ENCODE measurements at places on chromosomes 16 and 17.
A peak's percentile ranks its signal among the peaks of the same experiment; 100 is the strongest.

- DNase-seq: peak; percentile 77
Observed at GRCh38 chr17:751269-752001, 629 bp downstream of the GEMIN4 start.

GRCh38 chr16:51231702-51232101 lies 80.6 kb upstream of the SALL1 start:
- no peak for DNase-seq

DNA sequence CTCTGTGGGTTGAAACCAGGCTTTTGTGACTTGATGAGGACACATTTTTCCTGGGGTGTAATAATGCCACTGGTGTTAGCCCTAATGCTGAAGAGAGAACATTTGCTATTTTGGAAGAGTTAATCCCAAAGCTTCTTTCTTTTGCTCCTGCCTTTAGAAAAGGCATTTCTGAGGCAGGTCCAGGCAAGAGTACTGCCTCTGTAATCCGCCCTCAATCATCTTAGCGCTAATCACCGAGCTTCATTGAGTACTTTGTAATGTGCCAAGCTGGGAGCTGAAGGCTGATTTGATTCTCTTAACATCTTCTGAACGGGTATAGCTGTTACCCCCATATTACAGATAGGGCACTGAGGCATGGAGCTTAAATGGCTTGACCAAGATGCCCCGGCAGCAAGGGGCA lies 60.3 kb downstream of the AKAP1 start:
- DNase-seq: no peak

DNA sequence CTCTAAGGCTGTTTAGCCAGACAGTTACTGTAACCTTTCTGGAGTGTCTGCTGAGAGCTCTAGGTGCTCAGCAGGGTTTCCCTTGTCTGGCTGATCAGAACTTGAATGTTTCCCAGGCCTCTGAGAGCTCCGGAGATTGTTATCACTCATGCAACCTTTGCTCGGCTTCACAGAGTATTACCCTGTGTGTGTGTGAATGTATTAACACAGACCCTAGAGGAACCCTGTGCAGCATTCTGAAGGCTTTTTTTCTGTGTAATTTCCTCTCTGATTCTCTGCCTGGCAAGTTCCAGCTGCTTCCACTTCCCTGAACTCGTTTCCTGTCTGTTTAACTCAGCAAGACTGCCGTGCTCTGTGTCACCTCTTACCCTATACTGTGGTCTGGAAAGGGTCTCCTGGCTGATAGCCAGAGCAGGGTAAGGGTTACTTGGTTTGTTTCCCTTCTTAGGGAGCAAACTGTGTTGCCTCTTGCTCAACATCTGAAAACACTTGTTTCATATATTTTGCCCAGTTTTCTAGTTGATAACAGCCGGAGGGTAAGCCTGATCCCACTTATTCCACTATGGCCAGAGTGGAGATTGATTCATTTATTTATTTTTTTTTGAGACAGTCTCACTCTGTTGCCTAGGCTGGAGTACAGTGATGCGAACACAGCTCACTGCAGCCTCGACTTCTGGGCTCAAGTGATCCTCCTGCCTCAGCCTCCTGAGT lies 21.7 kb downstream of the PRMT7 start:
- DNase-seq: peak; percentile 77

GRCh38 chr17:1197379-1197778 lies 17.6 kb upstream of the ABR start:
- DNase-seq: no peak

GRCh38 chr17:33055746-33056145 lies 64.1 kb downstream of the SPACA3 start:
- no peak for DNase-seq

DNA sequence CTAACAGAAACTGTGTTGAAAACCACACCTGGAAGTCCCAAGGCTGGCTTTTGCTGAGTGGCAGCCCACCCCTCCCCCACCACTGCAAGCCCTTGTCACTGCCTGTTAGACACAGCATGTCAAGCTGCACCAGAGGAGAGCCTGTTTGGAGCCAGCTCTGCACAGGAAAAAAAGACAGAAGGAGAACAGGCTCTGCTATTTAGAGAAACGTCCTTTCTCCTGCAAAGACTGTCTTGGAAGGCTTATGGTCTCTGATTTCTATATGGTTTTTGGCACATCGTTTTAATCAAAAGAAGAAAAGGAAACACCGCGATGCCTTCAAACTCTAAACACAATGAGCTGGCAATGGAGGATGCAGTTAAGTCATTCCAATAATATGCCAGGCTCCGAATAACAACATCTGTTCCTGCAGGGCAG lies 275.5 kb downstream of the MAP2K4 start:
- DNase-seq: no peak

- no peak for DNase-seq
Observed at GRCh38 chr17:75110234-75110937, 617 bp downstream of the ARMC7 start.

GRCh38 chr17:66304304-66305174 lies 2.1 kb downstream of the PRKCA start:
- peak; percentile 63 for DNase-seq

DNA sequence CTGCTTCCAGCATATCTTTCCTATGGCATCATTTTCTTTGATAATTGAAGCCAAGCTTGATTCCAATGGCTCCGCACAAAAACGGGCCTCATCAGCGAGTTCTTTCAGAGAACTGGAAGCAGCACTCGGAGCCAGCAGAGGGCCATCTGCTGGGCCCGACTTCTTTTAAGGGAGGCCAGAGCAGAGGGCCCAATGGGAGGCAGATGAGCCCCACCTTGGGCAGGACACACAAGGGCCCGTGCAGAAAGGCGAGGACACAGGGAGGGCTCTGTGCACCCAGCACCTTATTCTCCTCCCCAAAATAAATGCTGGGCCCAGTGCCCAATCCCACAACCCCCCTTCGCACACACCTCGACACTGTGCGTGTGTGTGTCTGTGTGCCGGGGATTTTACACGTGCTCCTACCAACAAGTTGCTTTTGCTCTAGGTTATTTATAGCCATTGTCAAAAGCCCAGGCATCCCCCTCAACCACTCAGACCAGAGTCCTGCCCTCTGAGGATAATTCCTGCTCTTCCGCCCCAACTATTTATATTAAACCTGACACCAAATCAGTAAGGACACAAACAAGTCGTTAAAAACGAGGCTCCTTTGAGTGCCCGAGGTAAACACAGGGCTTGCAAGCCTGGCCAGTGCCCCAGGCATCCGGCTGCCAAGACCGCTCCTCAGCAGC lies 6.8 kb downstream of the AXIN2 start:
- no peak for DNase-seq

DNA sequence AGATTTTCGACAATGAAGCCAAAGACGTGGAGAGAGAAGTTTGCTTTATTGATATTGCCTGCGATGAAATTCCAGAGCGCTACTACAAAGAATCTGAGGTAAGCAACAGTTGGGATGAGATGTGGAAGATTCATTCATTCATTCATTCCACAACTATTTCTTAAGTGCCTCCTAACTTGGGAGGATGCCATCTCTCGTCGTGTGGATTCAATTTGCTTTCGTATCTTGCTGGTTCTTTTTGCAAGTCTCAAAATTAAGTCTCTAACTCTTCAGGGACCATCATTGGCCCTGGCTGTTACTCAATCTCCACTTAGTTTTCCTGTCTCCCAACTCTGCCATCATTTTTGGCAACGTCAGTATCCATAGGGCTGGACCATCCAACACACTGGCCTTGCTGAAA lies 85.6 kb upstream of the NOL11 start:
- no peak for DNase-seq

GRCh38 chr16:86089991-86090390 lies 191.0 kb downstream of the IRF8 start:
- DNase-seq: peak; percentile 10

- no peak for DNase-seq
Observed at GRCh38 chr16:85194307-85195270, 82.3 kb upstream of the CIBAR2 start.

DNA sequence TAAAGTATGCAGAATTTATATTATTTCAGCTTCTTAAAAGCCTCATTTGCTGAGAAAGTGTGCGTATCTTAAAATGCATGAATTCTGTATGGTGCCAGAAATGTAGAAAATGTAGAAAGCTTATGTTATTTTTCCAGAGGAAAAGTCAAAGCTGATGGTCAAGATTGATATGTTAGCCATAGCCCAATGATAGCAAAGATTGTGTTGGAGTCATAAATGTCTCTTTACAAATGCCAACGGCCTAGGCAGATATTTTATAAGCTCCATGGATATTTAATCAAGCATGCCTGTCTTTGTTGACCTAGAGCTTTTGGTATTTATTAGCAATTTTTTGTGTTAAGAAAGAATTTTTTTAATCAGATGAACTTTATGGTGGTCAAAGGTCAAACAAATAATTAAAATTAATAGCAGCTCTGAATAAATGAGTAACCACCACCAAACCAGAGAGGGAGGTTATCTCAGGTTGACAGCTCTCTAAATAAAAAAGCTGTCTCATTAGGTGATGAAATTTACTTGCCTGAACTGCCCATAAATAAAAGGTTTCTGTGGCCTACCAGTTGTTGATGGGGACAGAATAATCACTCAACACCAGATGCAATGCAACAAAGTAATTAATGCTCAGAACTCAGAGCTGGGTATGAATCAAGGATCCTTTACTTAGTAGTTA lies 28.5 kb downstream of the CLEC3A start:
- DNase-seq: no peak

DNA sequence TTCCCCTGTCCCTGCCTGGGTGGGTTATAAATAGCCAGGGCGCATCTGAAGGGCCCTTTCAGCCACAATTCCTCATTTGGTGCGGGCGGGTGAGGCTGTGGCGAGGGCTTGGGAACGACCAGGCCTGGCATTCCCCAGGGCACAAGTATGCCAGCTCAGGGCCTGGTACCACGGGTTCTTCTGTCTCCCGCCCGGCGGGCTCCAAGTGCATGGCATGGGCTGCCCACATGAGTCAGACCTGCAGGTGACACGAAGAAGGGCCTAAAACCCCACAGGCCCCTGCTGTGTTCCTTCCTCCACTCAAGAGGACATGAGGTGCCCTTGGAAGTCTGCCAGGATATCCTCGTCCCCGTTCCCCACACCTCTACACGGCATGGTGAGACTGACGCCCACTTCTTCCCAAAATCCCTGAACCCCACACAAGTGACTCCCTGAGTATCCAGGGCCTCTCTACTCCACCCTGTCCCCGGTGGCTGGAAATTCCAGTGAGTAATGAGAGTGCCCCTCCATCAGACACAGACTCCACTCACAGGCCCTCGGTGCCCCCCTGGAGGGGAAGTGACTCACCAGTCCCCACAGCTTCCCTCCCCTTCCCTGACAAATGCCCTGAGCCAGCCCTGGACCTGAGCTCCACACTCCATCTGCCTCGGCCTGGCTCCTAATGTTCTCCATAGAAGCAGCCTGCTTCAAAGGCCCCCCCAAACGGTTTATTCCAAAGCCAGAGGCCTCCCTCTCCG lies 68.8 kb downstream of the ABR start:
- DNase-seq: no peak

- no peak for DNase-seq
Observed at GRCh38 chr16:57890752-57891111, 80.2 kb downstream of the CNGB1 start.

DNA sequence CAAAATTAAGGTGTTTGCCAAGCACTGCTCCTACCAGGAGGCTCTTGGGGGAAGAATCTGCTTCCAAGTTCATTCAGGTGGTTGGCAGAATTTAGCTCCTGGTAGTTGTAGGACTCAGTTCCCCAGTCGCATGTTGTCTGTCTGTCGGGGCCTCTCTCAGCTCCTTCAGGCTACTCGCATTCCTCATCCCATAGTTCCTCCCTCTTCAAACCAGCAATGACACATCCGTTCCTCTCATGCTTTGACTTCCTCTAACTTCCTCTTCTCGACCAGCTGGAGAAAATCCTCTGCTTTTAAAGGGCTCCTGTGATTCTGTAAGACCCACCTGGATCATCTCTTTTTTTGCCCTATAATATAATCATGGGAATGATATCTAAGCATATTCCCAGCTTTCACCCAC lies 108.1 kb downstream of the PMP22 start:
- DNase-seq: no peak

GRCh38 chr16:13839577-13839976 lies 80.4 kb upstream of the ERCC4 start:
- no peak for DNase-seq

DNA sequence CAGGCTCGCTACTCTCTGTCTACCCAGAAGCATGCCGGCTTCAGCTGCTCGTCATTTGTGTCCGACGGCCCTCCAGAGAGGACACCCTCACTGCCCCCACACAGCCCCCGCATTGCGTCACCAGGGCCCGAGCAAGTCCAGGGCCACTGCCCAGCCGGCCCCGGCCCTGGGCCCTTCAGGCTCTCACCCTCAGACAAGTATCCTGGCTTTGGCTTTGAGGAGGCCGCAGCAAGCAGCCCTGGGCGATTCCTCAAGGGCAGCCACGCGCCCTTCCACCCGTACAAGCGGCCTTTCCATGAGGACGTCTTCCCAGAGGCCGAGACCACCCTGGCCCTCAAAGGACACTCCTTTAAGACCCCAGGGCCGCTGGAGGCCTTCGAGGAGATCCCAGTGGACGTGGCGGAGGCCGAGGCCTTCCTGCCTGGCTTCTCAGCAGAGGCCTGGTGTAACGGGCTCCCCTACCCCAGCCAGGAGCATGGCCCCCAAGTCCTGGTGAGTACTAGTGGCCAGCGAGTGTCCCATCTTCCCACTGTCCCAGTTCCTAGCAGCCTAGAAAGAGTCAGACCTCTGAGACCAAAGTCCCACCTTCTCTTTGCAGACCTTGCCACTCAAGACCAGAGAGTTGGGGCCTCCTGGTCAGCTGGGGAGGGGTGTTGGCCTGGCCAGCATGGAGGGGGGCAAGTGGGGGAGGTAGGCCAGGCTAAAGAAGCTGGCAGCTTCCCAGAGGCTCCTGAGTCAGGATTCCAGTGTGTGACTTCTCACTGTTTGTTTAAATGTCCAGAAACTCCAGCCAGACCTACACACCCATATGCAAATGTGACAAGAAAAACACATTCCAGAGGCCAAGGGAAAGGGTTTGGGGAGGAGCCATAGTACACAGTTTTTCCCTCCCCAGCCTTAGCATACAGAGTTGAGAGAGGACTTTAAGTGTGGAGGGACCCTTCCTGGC lies 18.6 kb downstream of the FOXN1 start:
- DNase-seq: no peak

GRCh38 chr17:14334919-14335318 lies 34.0 kb downstream of the HS3ST3B1 start:
- DNase-seq: no peak

Measured in CD4-positive, CD25-positive, alpha-beta regulatory T cell (primary cell).